IMR-90 (cell line): ENCODE measurements at places on chromosomes 1 and 21. TPM values are rescaled to one million over a fixed set of nuclear protein-coding genes. Genes with fewer than 3 reads are reported as not detected.

GRCh38 chr1:2386636-2387611, 4.4 kb downstream of the MORN1 start:
- no peaks in the 10 kb centered on the region; the same call in 1 of the 2 replicates for H3K4me1 ChIP-seq
- no peak for DNase-seq
- no peaks in the 10 kb centered on the region for H3K27me3 ChIP-seq
- H3K4me3 ChIP-seq = no peak overlapping the region

DNA sequence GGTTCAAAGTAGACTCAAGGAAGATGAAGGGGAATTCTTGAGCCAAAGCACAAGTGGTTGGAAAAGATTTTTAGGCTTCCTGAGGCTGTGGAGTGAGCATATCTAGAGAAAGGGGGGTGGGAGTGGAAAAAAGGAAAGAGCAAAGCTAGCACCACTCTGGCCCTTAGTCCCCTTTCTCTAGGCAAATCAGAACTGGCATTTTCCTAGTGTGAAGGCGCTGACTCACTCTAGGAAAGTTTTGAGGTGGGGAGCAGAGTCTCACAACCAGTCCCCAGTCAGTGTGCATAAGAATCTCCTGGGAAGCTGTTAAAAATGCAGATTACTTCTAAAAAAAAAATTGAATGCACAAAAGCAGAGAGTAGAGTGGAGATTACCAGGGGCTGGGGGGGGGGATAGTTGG, 3.4 kb upstream of the GPR89B start:
- H3K27me3 ChIP-seq = no peaks in the 10 kb centered on the region
- H3K27ac ChIP-seq = no peak overlapping the region
- H3K36me3 ChIP-seq = no peaks in the 10 kb centered on the region
- DNase-seq = no peak
- no peaks in the 10 kb centered on the region for H3K4me1 ChIP-seq
- no peak overlapping the region for H3K4me3 ChIP-seq

- no peaks in the 10 kb centered on the region for H3K36me3 ChIP-seq
- H3K27ac ChIP-seq = no peak overlapping the region
- no peak for DNase-seq
- H3K27me3 ChIP-seq = peaks cover 2% of the 10 kb centered on the region; the same call in 1 of the 2 replicates
- no peak overlapping the region for H3K4me3 ChIP-seq
- H3K4me1 ChIP-seq = peaks cover 8% of the 10 kb centered on the region
Measured at GRCh38 chr1:234315588-234315987, 57.7 kb upstream of the COA6 start.

GRCh38 chr1:90779573-90779972, 62.5 kb upstream of the BARHL2 start:
- DNase-seq = no peak
- no peaks in the 10 kb centered on the region for H3K27me3 ChIP-seq
- no peaks in the 10 kb centered on the region for H3K4me1 ChIP-seq
- H3K36me3 ChIP-seq = no peaks in the 10 kb centered on the region
- H3K4me3 ChIP-seq = no peak overlapping the region

GRCh38 chr21:38770660-38771059, 35.1 kb upstream of the ETS2 start:
- H3K4me3 ChIP-seq = no peak overlapping the region
- no peaks in the 10 kb centered on the region for H3K36me3 ChIP-seq
- no peaks in the 10 kb centered on the region for H3K27me3 ChIP-seq
- no peak for DNase-seq

DNA sequence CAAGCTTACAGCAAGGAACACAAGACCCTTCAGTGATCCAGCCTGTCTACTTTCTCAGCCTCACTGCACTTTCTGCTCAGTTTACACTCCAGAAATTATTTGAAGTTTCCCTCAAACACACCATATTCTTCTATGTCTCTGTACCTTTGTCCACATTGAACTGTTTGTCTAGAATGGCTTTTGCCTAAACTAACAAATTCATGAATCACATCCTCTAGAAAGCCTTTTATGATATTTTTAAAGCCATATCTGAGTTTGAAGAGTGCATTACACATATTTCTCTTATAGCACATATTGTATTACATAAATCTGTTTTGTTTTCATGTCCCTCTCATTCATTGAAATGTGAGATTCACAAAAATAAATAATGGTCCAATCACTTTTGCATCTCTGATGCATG, 446.0 kb upstream of the ZRANB2 start:
- no peak for DNase-seq
- H3K36me3 ChIP-seq = no peaks in the 10 kb centered on the region
- no peak overlapping the region for H3K4me3 ChIP-seq
- H3K27ac ChIP-seq = no peak overlapping the region
- no peaks in the 10 kb centered on the region for H3K27me3 ChIP-seq

- no peak overlapping the region for H3K27ac ChIP-seq
- no peak overlapping the region for H3K4me3 ChIP-seq
- H3K4me1 ChIP-seq = no peaks in the 10 kb centered on the region
- H3K36me3 ChIP-seq = no peaks in the 10 kb centered on the region
Measured at GRCh38 chr1:200506471-200506870, 96.6 kb upstream of the ZNF281 start.

GRCh38 chr1:1752636-1753606, 25.3 kb downstream of the NADK start:
- peaks cover 35% of the 10 kb centered on the region for H3K36me3 ChIP-seq
- H3K4me3 ChIP-seq = no peak overlapping the region
- no peak overlapping the region for H3K27ac ChIP-seq
- H3K4me1 ChIP-seq = no peaks in the 10 kb centered on the region
- no peak for DNase-seq

- peaks cover 12% of the 10 kb centered on the region for H3K4me1 ChIP-seq
- no peaks in the 10 kb centered on the region for H3K27me3 ChIP-seq
- H3K4me3 ChIP-seq = no peak overlapping the region
- H3K36me3 ChIP-seq = no peaks in the 10 kb centered on the region
Measured at GRCh38 chr1:228963795-228964177, 228.5 kb downstream of the RHOU start.

GRCh38 chr1:25579292-25580252, 36.2 kb downstream of the LDLRAP1 start:
- peaks cover 3% of the 10 kb centered on the region for H3K27me3 ChIP-seq
- no peak overlapping the region for H3K4me3 ChIP-seq

DNA sequence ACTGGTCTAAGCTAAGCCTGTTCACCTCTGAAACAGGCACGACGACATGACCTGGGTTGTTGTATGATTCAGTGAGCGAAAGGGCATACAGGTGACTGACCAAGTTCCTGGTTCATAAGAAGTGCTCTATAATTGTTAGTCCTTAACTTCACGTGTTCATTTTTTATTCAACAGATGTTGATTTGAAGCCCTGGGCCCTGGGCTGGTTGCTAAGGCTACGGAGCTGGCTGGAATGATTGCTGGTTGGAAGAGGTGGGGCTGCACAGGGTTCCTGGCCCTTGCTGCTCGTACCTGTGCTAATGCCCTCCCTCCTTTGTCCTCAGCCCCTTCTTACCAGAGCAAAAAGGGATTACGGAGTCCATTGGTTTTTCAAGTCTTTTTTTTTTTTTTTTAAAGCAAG, 111.3 kb upstream of the CSF3R start:
- no peak overlapping the region for H3K27ac ChIP-seq
- H3K4me1 ChIP-seq = no peaks in the 10 kb centered on the region
- no peak overlapping the region for H3K4me3 ChIP-seq
- H3K36me3 ChIP-seq = no peaks in the 10 kb centered on the region

The LRRC47 gene
- polyA plus RNA-seq = 19.2 and 19.7 TPM in 2 replicates

The ERVH48-1 gene
- polyA plus RNA-seq = not detected in 2 replicates

The ROR1 gene
- polyA plus RNA-seq = 4.4 and 4.5 TPM in 2 replicates

The MTARC1 gene
- polyA plus RNA-seq = 0.55 and 0.72 TPM in 2 replicates
